GM03348 (cell line): ENCODE measurements at places on chromosomes 13 and 19.

- DNase-seq = no peak
Measured at GRCh38 chr13:25171170-25171516, 945 bp downstream of the AMER2 start.

DNA sequence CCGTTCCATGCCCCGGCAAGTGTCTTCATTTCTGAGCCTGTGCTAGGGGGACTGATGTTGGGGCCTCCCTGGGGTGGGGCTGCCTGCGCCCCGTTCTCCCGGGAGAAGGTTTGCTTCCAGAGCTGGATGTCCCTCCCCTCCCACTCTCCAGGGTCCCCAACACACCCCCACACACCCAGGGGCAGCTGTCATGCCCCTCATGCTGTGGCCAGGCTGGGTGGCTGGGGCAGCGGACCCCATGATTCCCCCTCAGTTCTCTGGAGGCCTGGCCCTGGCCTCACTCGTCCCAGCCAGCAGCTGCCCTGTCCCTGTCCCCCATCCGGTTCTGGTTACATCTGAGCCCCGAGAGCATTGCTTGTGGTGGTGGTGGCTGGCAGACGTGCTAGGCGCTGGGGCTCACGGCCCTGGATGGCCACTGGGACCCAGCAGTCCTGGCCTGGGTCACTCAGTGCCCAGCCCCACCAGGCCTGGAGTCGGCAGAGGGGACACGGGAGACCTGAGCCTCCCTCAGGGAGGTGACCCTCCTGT is 184.8 kb downstream of the KDM4B start:
- no peak for DNase-seq

GRCh38 chr19:44476559-44477408 is 23.5 kb downstream of the ZNF180 start:
- no peak for DNase-seq

DNA sequence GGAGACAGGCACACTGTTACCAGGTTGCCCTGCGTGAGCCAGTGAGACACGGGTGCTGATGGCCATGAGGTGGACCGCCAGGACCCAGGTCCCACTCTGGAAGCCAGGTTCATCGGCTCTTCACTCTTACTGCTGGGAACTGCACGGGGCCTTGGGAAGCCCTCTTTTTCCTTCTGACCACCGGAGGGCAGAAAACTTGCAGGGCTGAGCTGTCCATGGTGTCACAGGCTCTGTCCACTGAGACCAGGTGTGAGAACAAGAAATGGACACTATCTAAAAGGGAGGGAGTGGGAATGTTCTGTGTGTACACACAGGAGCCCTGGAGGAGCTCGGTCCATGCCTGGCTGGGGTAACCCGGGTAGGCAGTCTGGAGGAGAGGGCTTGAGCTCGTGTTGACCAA is 93.4 kb downstream of the UQCRFS1 start:
- DNase-seq = peak; percentile 50

DNA sequence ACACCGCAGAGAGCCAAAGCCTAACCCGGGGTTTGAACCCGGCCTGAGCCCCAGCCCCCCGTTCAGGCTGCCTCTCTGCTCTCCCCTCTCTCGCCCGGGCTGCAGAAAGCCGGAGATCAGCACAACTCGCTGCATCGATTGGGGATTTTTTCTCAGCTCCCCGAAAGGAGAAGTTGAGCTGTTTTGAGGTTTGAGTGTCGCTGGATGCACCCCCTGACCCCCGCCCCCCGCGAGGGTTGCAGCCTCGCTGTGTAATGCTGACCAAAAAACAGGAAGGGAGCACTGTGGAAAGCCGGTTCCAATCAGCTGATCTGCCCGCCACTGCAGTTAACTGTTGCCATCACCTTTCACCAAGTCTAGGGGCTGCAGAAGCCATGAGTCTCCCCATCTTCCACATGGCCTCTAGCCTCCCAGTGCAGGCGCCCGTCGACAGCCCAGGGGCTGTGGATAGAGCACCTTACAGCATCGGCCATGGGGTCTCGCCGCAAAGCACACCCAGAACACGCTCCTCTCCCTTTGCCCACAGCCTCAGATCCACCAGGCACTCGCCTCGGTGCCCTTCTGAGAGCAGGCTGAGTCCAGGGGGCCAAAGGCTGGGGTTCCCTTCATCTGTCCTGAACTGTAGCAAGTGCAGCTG is 34.5 kb downstream of the MYO9B start:
- DNase-seq = no peak

- no peak for DNase-seq
Measured at GRCh38 chr13:36413161-36413560, 19.1 kb upstream of the CCNA1 start.
